ENCODE measurements at places on chromosomes 7 and 10. TPM values are rescaled to one million over a fixed set of nuclear protein-coding genes. Genes with fewer than 3 reads are reported as not detected.

The C10orf67 gene
- 0.11 TPM for total RNA-seq

The NPY gene
- not detected for total RNA-seq

The TMEM196 gene
- not detected for total RNA-seq

The FHIP2A gene
- 9.5 TPM for total RNA-seq

The DGKI gene
- 0.86 TPM for total RNA-seq
